ENCODE measurements at places on chromosomes 3 and 15.

DNA sequence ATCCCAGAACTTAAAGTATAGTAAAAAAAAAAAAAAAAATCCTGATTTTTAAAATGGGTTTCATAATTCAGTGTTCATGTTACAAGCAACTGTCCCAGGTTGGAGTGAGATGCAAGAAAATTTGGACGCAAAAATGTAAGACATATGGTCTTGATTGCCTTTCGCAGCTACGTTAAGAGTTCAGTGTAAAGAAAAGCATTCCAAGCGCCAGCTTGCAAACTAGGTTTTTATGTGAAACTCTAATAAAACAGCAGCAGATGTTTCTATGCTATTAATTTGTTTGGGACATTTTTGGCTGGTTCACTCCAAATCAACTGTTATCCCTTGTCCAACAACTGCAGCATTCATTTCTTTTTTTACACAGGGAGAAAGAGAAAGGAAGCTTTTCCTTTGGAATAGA is 957.8 kb downstream of the ROBO1 start:
- no peak for DNase-seq

DNA sequence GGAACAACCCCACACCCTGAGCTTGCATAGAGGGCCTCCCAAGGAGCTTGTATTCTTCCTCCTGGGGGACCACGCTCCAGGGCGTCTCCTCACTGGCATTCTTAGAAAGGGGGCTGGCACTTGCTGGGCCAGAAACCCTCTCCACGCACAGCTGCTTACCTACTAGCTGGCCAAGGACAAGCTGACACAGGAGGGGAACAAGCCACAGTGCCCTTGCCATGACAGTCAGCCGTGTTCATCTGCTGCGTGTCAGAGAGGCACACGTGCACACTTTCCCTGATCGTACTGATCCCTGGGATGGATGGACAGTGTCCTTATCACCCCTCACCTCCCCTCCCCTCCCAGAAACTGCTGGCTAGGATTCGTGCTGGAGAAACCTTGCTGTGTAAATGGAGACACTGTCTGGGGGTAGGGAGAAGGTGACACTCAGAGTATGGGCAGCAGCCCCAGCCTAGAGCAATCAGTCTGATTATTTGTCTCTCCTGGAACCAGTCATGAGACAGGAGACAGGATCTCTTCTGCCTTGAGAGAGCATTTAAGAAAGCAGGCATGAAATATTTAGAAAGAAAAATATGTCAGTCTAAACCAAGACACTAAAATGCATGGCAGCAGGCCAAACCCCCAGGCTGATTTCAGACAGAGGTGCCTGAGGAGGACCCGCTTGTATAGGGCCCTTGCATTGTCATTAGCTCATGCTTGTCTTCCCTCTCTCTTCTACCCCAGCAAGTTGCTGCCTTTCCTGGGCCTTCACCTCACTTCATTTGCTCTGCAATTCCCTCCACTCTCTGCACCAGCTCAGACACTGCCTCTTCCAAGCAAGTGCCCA is 311.8 kb upstream of the TRIM42 start:
- DNase-seq, result no peak

GRCh38 chr3:30513374-30514152 is 92.8 kb upstream of the TGFBR2 start:
- DNase-seq, result no peak

DNA sequence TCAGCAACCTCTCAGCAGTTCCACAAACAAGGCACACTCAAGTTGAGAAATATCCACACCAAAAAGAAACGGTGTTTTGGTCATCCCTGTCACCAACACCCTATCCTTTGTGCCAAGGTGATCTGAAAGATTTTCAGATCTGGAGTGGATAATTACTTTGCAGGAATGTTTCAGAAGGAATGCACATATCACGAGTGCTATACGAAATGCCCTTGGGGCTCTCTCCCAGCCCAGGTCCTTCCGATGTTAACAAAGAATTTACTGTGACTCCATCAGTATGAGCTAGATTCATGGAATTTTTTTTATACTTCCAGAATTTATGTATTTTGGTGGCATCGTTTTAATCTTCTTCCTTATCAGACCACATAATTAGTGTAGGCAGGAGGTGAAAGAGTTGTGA is 105.0 kb downstream of the GRM7 start:
- DNase-seq, result no peak

DNA sequence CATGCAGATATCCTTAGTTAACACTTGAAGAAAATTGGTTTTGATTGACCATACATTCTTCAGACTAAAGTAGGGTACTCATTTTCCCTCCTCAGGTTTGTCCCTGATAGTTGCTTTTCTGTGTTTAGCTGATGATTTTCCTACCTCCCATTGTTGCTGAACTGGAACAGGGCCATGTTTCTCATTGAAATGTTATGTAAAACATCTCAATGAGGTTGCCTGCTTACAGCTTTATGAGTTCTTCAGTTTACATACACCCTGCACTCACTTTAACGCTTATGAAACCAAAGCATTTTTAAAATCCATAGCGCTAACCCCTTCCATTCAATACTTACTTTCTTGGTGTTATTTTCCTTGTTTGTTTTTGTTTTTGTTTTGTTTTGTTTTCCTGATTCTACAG is 61.9 kb downstream of the HMG20A start:
- DNase-seq, result no peak

- DNase-seq, result no peak
Measured at GRCh38 chr3:125125821-125126245, 70.0 kb upstream of the HEG1 start.

DNA sequence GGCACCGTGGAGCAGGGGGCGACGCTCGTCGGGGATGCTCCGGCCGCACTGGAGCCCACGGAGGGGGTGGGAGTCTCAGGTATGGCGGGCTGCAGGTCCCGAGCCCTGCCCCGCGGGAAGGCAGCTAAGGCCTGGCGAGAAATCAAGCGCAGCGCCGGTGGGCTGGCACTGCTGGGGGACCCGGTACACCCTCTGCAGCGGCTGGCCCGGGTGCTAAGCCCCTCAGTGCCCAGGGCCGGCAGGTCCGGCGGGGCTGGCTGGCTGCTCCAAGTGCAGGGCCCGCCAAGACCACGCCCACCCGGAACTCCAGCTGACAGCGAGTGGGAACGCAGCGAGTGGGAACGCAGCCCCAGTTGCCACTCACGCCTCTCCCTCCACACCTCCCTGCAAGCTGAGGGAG is 676.4 kb downstream of the SI start:
- no peak for DNase-seq

DNA sequence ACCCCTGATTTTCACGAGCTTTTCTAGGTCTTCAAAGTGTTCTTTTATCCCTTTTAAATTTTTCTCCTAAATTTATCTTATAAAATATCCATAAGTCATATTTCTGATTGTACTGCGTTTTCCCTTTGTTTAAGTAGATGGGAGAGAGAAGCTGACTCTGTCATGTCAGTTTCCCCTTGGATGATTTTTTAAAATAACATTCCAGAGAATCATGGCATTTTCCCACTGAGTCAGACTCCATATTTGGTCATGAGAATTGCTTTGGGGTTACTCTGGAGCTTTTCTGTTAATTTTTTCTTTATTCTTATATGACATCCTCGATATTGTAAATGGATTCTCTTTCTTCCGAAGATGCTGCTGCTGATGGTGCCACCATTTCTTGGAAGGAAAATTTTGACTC is 28.6 kb upstream of the UMPS start:
- no peak for DNase-seq

DNA sequence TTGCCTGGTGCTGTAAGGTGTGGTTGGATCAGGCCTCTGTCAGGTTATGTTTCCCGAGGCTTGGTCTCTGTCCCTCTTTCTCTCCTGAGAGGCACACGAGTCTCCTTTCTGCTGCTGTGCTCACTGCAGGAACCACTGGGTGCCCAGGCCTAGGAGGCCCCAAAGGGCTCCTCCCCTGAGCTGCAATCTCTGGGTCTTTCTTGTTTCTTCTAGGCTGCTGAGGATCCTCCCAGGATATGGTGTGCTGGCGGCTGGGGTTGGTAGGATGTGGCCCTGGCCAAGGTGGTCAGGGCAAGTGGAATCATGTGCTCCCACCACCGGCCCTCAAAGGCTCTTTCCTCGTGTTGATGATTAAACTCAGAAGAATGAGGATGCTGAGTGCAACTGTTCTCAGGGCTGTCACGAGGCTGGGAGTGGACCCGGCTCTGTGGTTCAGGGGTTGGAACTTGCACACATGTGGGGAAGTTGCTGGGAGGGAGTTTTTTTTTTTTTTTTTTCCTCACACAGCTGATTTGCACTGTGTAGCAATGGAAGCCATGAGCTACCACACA is 43.6 kb upstream of the CTSH start:
- peak; percentile 43 for DNase-seq

- no peak for DNase-seq
Measured at GRCh38 chr3:107753976-107754375, 231.2 kb downstream of the BBX start.

DNA sequence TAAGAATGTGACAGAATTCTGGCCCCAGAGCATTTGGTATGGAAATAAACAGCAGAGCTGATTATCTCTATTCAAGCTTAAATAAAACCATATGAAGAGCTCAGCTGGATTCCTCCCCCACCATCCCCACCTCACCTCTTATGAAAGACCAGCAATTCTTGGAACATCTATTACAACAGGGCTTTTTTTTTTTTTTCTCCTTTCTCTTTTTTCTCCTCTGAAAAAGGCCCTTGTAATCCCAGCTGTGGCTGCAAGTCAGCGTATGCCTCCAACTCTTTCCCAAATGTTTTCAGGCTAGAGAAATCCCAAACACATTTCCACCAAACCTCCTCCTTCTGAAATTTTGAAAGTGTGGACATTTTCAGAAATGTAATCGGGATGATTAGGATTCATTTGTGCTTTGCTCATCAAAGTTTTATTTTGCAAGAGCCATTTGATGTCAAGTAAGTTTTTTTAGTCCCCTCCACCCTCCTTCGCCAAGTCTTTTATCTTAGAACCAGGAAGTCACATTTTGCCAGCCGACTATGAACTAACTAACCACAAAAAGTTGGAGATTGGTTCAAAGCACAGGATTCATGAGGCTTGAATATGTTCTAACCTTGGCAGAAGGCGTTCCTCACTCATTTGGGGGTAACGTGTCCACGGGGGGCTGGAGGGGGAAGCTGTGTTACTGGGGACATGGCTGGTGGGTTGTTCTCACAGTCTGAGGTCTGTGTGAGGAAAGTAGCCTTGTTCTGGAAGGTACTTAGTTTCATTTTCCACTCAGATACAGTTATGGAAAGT is 142.0 kb upstream of the PDZRN3 start:
- DNase-seq, result no peak

GRCh38 chr15:72044956-72045355 is 73.0 kb downstream of the MYO9A start:
- no peak for DNase-seq

DNA sequence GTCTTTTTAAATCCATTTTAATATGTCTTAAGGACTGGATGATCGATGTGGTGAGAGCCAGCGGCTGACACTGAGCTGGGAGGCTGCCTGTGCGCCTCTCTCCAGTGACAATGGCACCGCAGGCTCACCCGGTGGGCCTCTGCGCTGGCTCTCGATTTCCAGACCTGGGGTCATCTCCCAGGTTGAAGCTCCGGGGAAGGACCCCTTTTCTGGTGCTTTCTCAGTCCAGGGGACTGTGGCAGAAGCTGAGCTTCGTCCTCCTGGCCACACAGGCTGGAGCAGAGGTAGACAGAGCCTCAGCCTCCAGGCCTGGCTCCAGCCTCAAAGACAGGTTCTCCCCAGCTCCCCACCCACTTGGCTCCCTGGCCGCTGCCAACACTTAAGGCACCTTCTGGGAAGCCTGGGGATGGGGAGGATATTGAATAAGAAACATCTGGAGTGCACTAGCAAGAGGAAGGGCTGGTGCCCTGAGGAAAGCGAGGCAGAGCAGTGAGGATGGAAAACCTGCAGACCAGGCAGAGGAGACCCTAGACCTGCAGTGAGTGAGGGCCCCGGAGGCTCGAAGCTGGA is 154.2 kb upstream of the SMAD3 start:
- no peak for DNase-seq

GRCh38 chr15:96130734-96131133 is 199.8 kb upstream of the NR2F2 start:
- no peak for DNase-seq

DNA sequence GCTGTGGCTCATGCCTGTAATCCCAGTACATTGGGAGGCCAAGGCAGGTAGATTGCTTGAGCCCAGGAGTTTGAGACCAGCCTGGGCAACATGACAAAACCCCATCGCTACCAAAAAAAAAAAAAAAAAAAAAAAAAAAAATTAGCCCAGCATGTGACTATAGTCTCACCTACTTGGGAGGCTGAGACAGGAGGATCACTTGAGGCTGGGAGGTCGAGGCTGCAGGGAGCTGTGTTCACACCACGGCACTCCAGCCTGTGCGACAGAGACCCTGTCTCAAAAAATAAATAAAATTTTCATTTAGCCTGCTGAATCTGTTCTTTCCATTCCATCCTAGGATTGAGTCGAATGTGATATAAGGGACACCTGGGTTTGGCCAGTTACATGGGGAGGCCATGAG is 14.6 kb upstream of the PRICKLE2 start:
- no peak for DNase-seq

DNA sequence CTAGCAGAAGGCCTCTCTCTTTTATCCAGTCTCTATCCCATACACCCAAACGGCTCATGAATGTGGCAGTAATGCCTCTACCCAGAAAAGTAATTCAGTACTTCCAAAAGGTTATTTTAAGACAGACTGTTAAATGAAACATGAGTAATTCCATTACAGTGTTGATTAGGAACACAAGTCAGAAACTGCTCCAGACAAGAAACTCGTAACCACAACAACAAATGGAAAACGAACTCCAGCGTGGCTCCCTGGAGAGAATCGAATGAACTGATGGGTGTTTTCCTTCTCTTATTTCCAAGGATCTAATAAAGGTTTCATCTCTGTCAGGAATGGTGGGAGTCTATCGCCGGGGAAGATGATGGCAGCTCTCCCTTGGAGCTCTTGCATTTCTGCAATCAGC is 228.4 kb downstream of the MAGI1 start:
- DNase-seq, result no peak

GRCh38 chr15:48084759-48085590 is 35.8 kb upstream of the SLC24A5 start:
- DNase-seq, result no peak

DNA sequence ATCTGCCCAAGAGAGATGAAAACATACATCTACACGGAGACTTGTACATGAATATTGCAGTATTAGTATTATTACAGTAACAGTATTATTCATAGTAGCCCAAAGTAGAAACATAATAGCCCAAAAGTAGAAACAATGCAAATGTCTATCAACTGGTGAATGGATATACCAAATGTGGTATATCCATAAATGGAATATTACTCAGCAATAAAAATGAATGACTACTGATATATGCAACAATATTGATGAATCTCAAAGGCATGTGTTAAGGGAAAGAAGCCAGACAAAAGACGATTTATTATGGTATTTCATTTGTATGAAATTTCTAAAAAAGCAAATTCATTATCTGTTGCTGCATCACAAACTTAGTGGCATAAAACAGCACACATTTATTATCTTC is 23.5 kb upstream of the ZNF639 start:
- no peak for DNase-seq

GRCh38 chr3:139534992-139535879 is 4.3 kb downstream of the RBP1 start:
- peak; percentile 79 for DNase-seq

GRCh38 chr3:50303013-50303815 is at the start of gene HYAL1:
Gene HYAL1, minus strand, starts transcription at chr3:50303574. Its CDS starts 618 bp downstream, at chr3:50302956.
- DNase-seq, result no peak

- DNase-seq, result no peak
Measured at GRCh38 chr3:169552533-169552932, 111.0 kb downstream of the MECOM start.

GRCh38 chr3:153628591-153628990 is 466.6 kb downstream of the RAP2B start:
- no peak for DNase-seq

GRCh38 chr3:84717894-84718293 is 240.9 kb upstream of the CADM2 start:
- no peak for DNase-seq

All from putamen (tissue), 1 donor.